ENCODE measurements at places on chromosomes 1 and 21.

DNA sequence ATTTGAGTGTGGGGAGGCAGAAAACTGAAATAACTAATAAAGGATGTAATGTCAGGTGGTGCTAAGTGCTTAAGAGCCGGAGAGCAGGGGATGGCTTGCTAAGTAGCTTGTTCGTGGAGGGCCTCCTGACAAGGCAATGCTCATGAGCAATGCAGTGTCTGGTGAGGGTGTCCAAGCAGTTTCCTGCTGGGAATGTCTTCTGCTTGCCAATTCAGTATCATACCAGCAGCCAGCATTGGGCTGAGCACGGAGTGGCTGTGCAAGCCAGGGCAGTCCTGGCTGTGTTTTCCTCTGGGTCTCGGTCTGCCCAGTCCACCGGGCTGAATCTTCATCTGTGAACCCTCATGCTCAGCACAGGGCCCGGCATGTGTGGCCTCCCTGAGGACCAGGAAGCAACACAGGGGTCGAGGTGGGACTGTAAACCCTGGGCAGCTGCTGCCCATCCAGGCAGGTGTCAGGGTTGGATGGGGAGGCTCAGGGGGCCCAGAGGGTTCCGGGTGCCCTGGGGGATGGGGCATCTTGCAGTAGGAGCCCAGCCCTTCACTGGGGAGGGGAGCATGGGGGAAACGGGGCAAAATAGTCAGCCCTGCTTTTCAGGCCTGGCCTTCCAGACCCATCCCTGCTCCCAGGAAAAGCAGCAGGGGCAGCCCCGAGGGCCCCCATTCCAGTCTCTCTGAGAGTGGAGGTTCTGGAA, 27.5 kb downstream of the EDN2 start:
- DNase-seq: no peak

- DNase-seq: no peak
Measured at GRCh38 chr21:29008367-29008766, 10.8 kb downstream of the RWDD2B start.

DNA sequence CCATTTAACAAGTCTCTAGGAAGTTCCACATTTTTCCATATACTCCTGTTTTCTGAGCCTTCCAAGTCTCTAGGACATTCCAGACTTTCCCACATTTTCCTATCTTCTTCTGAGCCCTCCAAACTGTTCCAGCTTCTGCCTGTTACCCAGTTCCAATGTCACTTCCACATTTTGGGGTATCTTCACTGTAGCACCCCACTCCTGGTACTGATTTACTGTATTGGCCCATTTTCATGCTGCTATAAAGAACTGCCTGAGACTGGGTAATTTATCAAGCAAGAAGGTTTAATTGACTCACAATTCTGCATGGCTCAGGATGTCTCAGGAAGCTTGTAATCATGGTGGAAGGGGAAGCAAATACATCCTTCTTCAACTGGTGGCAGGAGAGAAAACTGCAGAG, 285.0 kb downstream of the LRRIQ3 start:
- DNase-seq: no peak

GRCh38 chr1:173469656-173470055, 7.5 kb upstream of the PRDX6 start:
- DNase-seq: no peak

- DNase-seq: no peak
Measured at GRCh38 chr21:28227881-28228635, 764.6 kb downstream of the LTN1 start.

- DNase-seq: no peak
Measured at GRCh38 chr1:93710499-93711453, 29.1 kb upstream of the BCAR3 start.

Data from stimulated activated CD4-positive, alpha-beta T cell treated with anti-CD3 and anti-CD28 coated beads, TNF-alpha, amount 100 ng/mL, for 4 hours (primary cell).